Stimulated activated CD4-positive, alpha-beta T cell treated with anti-CD3 and anti-CD28 coated beads, TNF-alpha, amount 100 ng/mL, for 48 hours (primary cell): ENCODE measurements at places on chromosomes 7 and 10.

- DNase-seq, result no peak
These were observed 98.9 kb upstream of the GLCCI1 start for GRCh38 chr7:7869651-7870050.

DNA sequence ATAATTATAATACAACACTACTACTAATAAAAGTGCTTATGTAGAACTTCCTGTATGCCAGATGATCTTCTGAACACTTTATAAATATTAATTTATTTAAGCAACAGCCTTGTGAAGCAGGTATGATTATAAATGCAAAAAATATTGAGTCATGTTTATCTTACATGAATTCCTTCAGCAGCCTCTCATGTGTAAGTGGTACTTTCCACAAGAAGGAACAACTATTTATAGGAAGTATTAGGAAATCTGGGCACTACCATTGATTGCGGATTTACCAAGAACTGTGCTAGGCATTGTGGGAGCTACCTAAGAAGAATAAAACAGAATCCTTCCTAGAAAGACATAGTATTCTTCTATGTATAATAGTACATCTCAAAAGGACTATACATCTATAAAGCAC lies 10.7 kb upstream of the STEAP4 start:
- DNase-seq, result no peak

GRCh38 chr7:41809940-41810576 lies 107.2 kb upstream of the INHBA start:
- DNase-seq, result no peak

DNA sequence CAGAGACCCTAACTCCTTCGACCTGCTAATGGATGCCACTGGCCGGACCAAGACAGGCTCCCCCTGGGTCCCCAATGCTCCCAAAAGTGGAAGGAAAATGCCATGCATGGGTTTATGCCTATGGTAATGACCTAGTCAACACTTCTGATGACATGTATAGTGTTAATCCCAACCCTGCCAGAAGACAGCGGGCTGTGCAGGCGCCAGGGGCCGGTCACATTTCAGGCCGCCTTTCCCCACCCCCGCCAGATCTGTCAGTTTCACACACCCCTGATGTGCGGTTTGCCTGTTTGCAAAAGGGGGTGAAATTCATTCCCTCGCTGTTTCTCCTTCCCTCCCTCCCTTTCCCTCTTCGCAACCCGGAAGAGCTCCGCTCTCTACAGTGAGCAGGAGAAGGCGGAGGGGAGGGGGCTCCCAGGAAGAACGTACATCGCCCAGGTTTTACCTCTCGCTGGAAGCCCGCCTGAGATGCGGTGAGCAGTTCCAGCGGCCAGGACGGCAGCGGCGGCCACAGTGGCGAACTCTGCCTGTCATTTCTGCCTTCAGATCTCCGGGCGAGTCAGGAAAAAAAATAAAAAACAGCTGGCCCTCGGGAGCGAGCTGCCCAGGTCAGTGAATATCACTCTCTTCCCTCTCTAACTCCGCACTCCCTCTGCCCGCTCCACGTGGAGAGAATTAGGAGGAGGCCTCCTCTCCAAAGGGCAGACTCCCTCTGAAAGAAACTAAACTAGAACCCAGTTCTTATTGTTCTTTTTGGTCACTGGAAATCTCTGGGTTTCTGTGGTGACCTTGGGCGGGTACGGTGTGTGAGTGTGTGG lies 9.4 kb upstream of the GATA3 start:
- DNase-seq, result no peak

- DNase-seq, result peak; percentile 41
These were observed 4.4 kb downstream of the BAG3 start for GRCh38 chr10:119655566-119656001.

- DNase-seq, result no peak
These were observed 38.7 kb upstream of the MTPAP start for GRCh38 chr10:30387646-30388243.

GRCh38 chr7:32161708-32162107 lies 91.5 kb upstream of the PDE1C start:
- no peak for DNase-seq

DNA sequence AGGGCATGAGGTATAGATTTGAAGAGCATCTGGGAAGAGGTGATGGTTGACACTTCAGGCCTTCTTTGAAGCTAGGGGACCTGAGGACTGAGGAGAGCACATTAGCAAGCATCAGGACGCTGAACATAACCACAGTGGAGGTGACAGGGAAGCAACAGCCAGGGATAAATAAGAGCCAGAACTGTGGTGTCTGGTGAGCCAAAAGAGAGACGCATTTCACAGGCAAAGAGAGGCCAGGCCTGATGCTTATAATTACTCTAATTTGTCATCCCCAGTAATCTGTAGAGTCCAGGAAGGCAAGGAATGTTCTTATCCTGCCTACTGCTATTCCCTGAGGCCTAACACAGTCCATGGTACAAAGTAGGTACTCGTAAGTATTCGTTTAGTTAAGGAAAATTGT lies 10.4 kb upstream of the FAS start:
- no peak for DNase-seq

- DNase-seq, result no peak
These were observed 79.0 kb upstream of the ODAD2 start for GRCh38 chr10:28077889-28078288.

GRCh38 chr7:7109934-7110333 lies 72.4 kb upstream of the C1GALT1 start:
- DNase-seq, result no peak

DNA sequence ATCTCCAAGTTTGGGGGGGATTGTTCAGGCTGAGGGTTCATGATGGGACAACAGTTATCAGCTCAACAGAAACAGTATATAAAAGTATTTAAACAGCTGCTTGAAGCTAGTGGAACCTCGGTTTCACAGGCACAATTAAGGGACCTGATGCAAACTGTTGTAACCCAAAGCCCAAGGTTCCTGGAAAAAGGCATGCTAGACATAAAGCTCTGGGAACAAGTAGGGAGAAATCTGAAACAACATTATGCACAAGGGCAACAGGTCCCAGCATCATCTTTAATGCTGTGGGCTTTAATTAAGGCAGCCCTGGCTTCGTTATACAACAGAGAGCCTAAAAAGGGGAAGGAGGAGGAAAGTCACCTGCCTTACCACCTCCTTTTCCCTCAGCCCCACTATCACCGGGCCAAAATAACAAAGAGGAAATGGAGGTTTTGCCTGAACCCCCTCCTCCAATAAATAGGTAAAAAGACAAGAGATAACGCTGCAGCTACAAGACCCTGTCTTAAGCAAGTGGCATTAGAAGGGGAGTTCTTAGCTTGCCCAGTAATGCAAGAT lies 83.2 kb upstream of the GPR22 start:
- no peak for DNase-seq

GRCh38 chr7:133501771-133502170 lies 248.9 kb downstream of the EXOC4 start:
- no peak for DNase-seq

DNA sequence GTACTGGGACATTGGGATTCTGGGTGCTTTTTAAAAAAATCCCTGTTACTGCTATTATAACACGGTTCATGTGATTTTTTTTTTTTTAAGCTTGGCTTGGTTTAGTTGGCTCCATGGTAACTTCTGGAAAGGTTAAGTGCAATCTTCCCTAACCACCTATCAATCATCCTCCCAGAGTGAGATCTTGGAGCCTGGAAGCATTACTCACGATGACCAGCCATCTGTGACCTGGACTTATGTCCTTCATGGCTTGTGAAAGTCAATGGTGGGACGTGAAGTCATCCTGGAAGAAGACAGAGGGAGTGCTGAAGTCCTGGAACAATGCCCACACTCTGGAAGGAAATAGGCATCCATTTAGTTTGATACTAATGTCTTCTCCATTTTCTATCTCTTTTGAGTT lies 135.5 kb upstream of the FRMD4A start:
- DNase-seq, result no peak

DNA sequence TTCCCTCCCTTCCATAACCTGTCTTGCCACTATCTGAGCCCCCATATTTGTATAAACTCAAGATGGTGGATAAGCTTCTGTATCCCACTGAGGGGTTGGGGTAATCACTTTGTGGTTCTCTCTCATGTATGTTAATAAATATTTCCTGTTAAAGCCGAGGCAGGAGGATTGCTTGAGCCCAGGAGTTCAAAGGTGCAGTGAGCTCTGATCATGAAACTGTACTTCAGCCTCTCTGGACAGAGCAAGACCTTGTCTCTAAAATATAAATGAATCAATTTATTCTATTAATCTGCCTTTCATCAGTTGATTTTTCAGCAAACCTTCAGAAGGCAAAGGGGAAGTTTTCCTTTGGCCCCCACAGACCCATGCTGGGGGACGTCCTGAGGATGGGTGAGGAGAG lies 1.8 kb upstream of the RARRES2 start:
- DNase-seq, result no peak

DNA sequence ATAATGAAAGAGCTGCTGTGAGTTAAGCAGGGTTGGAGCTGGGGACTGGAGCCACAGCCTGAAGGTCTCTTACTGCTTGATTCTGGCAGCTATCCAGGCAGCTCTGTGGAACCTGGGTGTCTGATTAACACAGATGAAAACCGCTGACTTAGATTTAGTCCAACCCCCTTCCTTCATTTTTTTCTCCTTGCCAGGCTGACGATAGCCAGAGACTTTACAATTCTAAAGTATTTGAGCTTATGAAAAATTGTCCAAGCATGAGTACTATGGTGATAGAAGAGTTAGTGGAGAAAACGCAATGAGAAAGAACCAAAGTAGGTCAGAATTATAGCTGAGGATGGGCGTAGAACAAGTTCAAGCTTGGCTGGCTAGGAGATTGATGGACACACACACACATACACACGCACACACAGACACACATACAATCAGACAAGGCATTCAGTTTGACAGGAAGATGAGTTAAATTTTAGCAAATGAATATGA lies 13.5 kb upstream of the GPR85 start:
- no peak for DNase-seq

- DNase-seq, result no peak
These were observed 64.0 kb downstream of the SYPL1 start for GRCh38 chr7:106047818-106048705.
